Dermis blood vessel endothelial cell (primary cell): ENCODE measurements at places on chromosomes 3 and 15. TPM values are rescaled to one million over a fixed set of nuclear protein-coding genes. Genes with fewer than 3 reads are reported as not detected.

The PDHB gene
- total RNA-seq = 130 and 135 TPM in 2 replicates

The RASL12 gene
- not detected in 2 replicates for total RNA-seq

The AMIGO3 gene
- total RNA-seq = 1.0 TPM in 1 of 2 replicates, not detected in the other

The HHLA2 gene
- under 0.01 TPM in 1 of 2 replicates, not detected in the other for total RNA-seq

The POU1F1 gene
- not detected in 2 replicates for total RNA-seq

The SENP2 gene
- total RNA-seq = 38.1 and 43.1 TPM in 2 replicates

The BLOC1S6 gene
- 63.8 and 79.3 TPM in 2 replicates for total RNA-seq

The C3orf20 gene
- total RNA-seq = not detected in 2 replicates

The CPB1 gene
- not detected in 2 replicates for total RNA-seq

The DUOX2 gene
- not detected in 2 replicates for total RNA-seq

The CFAP20DC gene
- 1.2 and 1.5 TPM in 2 replicates for total RNA-seq

The VEPH1 gene
- 8.2 and 35.9 TPM in 2 replicates for total RNA-seq

The SQOR gene
- total RNA-seq = 128 and 161 TPM in 2 replicates

The MORC1 gene
- not detected in 2 replicates for total RNA-seq

The LRRC2 gene
- under 0.01 and 0.09 TPM in 2 replicates for total RNA-seq

The DMXL2 gene
- total RNA-seq = 12.6 and 16.8 TPM in 2 replicates

The ATP10A gene
- total RNA-seq = 0.05 and 0.17 TPM in 2 replicates

The RFX7 gene
- total RNA-seq = 4.4 and 8.5 TPM in 2 replicates

The PLSCR4 gene
- 655 and 677 TPM in 2 replicates for total RNA-seq
